Stimulated activated CD8-positive, alpha-beta memory T cell treated with anti-CD3 and anti-CD28 coated beads, Interleukin-2, amount 100 ng/mL, for 1 hour (primary cell): ENCODE measurements at places on chromosomes 5 and 9.

DNA sequence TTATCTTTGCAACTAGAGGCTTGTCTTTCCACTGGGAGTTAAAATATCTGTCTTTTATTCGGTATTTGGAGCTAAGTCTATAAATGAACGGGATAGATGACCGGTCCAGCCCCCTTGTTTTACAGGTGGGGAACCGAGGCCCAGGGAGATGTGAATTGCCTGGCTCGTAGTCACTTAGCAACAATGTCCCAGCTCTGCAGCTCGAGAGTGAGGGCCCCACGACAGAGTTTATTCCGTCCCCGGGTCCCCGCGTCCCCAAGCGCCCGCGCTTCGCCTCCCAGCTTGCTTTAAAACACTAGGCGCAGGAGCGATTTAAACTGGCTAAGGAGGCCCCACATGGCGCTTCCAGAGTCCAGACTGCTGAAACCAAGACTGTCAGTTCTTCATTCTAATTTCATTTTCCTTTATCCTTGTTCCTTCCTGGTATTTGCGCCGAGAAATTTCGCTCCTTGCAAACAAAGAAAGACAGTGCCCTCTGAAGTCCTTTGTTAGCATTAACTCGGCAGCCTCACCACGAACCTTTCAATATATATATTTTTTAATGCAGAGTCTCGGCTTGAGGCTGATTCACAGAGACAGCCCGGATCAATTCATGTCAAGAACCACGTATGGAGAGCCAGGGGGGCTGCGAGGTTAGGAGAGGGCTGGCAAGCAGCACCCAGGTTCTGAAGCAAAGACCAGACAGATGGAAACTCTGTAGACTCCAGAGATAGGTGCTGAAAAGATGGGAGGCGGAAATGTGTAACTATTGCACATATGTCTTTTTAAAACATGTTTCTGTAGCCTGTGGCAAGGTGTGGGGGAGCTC, 1.4 kb upstream of the ENC1 start:
- no peak for DNase-seq

DNA sequence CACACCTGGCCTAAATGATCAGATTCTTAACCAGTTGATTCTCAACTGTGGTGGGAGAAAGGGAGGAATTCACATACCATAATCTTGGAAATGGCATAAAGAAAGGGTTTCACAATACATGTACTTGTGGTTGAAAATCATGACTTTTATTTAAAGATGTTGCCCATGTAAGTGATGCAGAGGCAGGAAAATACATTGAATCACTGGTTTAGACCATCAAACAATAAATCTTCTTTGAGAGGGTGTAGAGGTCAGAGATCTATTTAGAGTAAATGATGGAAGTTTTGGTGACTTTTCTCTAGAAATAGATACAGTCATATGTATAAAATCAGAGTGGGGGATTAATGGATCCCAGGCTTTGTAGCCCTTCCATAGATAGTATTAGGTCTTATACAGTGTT, 15.4 kb downstream of the NDUFS4 start:
- no peak for DNase-seq

- DNase-seq = no peak
Observed at GRCh38 chr9:135601988-135602387, 37.4 kb downstream of the GLT6D1 start.

DNA sequence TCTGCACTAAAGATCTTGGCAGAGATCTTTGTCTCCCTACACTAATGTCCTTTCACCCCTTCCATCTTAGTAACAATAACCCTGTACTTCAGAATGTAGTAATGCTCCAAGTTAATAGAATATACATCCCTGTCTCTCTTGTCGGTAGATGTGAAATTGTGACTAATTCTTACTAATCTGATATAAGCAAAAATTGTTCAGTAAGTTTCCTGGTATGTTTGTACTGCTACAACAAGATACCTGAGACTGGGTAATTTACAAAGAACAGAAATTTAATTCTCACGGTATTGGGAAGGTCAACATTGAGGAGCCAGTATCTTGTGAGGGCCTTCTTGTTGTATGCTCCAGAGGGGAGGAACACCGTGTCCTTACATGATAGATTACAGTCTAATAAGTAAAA, 1686.6 kb upstream of the CDH9 start:
- DNase-seq = no peak

DNA sequence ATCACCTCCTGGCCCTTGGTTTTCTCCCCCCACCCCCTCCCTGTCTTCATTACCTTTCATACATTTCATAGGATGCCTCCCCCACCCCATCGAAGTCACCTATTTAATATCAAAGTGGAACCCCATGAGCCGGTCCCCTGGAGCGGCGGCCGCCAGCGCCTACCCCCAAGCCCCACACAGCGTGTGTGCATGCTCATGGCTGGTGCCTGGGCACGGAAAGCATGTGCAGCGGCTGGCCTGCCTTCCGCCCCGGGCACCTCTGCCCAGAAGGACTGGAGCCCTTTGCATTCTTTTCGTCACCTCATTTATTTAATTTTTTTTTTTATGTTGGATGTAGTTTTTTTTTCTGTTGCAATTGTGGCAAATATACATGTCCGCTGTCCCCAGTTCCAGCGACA, 116.2 kb downstream of the WNK2 start:
- DNase-seq = no peak
